ENCODE measurements at places on chromosomes 3 and 15. TPM values are rescaled to one million over a fixed set of nuclear protein-coding genes. Genes with fewer than 3 reads are reported as not detected.

DNA sequence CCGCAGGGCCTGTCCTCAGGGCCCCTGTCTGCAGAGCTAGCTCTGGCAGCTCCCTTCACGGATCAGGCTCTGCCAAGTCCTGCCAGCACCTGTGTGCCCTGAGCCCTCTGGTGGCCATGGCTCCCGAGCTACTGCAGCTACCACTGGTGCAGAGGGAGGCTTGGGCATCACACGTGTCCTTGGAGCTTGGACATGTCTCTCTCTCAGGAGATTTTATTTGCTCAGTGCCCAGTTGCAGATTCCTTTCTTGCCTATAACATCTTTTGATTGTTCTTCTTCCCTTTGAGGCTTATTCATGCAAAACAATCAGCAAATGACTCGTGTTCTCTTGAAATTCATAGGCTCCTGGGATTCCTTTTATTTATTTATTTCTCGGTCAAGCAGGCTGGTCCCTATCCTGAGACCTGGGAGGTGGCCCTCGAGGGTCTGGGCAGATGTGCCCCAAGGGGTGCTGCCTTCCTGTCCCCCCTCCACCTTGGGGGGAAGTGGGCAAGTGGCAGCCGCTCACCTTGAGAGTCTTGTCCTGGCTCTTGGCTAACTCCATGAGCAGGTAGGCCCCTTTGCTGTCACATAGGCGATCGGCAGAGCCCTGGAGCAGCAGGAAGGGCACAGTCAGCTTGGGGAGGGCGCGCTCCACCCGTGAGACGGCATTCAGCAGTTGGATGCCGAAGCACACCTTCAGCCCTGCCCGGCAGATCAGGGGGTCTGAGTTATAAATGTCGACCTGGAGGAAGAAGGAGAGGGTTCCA lies 21.9 kb downstream of the ABTB1 start:
- peak; percentile 69 for DNase-seq
- peaks cover 37% of the 10 kb centered on the region for H3K4me1 ChIP-seq
- H3K27me3 ChIP-seq = no peaks in the 10 kb centered on the region
- no peaks in the 10 kb centered on the region for H3K36me3 ChIP-seq
- no peak overlapping the region for H3K4me3 ChIP-seq

DNA sequence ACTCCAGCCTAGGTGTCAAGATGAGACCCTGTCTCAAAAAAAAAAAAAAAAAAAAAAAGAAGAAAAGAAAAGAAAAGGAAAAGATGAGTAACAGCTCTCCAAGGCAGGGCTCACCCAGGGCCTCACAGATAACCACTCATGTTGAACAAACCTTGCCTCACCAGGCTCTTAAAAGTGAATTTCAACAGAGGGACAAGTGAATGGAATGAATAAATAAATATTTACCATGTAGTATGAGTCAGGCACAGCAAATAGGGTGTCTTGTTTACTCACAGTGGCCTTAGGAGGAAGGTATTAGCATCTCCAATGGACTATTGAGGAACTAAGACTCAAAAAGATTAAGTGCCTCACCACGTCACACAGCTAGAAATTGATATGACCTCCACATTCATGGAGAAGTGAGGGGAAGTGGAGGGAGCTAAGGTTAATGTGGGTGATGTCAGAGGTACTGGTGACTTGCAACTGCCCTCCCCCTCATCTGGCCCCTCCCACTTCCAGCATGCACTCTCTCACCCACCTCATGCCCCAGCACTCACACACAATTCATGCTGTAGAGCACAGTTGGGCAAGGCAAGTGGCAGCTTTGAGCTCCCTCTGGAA lies 255.5 kb downstream of the UACA start:
- no peak overlapping the region for H3K4me3 ChIP-seq
- H3K27ac ChIP-seq = no peak overlapping the region
- H3K4me1 ChIP-seq = peaks cover 12% of the 10 kb centered on the region
- no peaks in the 10 kb centered on the region for H3K36me3 ChIP-seq
- no peak for DNase-seq
- no peaks in the 10 kb centered on the region for H3K27me3 ChIP-seq

- H3K36me3 ChIP-seq = no peaks in the 10 kb centered on the region
- H3K27ac ChIP-seq = no peak overlapping the region
- no peak for DNase-seq
- H3K4me3 ChIP-seq = no peak overlapping the region
- H3K27me3 ChIP-seq = no peaks in the 10 kb centered on the region
Observed at GRCh38 chr3:196220991-196221390, 4.7 kb downstream of the SLC51A start.

DNA sequence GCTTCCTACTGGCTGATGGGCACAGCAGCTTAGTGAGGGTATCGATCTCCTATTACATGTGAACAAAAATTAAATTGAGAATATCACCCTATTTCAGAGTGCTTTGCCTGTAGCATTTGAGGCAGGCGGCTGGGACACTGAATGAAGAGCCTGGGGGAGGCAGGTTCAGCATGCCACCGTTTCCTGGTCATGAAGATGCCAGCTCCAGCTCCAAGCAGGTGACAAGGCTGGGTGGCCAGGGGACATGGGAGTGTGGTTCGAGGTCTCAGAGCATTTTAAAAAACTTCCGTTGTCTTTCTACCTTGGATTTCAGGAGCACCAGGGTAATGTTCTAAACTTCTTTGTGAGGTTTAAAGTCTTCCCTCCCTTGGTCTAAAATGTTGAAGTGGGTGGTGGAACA lies 158.2 kb downstream of the RPLP1 start:
- H3K4me1 ChIP-seq = no peaks in the 10 kb centered on the region
- no peak overlapping the region for H3K4me3 ChIP-seq
- DNase-seq = no peak
- no peaks in the 10 kb centered on the region for H3K27me3 ChIP-seq

DNA sequence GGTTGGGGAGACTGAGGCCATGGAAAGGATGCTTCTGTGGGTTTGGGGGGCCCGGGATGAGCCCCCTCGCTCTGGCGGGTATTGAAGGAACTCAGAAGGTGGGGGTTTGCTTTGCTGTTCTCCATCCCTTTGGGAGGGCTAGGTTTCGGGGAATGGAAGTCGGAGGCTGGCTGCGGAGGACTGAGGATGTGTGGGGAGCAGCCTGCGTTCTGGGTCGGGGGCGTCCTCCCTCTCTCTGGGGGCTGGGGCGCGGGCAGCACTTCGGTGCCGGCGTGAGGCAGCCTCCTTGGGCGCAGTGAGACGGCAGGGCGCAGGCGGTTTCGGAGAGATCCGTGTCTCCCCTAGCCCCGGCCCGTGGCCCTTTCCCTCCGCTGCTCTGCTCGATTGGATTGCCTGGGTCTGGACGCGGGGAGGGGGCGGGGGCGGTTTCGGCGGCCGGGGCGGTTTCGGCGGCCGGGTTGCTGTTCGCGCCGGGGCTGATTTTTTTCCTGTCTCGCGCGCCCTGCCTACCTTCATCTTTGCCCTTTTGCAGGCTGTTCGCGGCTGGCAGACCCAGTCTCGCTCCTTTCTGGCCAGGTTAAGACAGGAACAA lies 1.4 kb downstream of the PTPRG start:
- peak overlapping the region; percentile 98 for H3K27ac ChIP-seq
- H3K4me3 ChIP-seq = peak overlapping the region; percentile 80
- H3K36me3 ChIP-seq = no peaks in the 10 kb centered on the region
- DNase-seq = peak; percentile 59

GRCh38 chr15:25663515-25663914 lies 199.6 kb downstream of the ATP10A start:
- H3K4me1 ChIP-seq = no peaks in the 10 kb centered on the region
- no peak overlapping the region for H3K27ac ChIP-seq
- H3K4me3 ChIP-seq = no peak overlapping the region

DNA sequence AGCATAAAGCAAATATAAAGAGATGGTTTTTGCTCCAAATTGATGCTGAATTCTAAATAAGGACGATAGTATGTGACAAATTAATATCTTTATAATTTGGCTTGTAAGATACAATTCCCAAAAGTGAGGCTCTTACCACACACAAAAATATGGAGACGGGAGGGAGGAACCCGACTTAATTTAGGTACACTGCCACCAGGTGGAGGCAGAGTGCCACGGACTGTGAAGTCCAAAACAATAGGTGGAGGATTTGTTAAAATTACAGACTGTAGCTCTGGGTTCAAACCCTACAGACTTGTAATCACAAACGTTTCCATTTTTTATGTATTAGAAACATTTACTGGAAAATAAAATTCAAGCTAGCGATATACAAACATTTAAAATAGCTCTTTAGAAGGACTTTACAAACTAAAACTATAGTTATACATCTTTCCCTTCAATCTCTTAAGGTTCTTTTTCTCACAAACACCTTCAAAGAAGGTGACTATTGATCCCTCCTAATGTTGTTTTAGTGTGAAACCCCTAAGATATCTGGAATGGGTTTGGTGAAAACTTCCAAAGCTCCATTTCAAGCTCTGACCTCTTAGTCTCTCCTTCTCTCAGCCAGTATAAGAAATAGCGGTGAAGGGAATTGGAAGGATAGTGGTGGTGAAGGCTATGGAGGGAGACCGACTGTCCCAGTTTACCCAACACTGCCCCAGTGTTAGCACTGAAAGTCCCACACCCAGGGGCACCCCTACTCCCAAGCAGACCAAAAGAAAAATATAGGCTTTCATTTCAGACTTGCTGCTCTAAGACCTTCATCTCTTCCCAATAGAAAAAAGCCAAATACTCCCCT lies 89.7 kb downstream of the AQP9 start:
- peaks cover 4% of the 10 kb centered on the region for H3K4me1 ChIP-seq
- peak; percentile 71 for DNase-seq
- H3K27me3 ChIP-seq = no peaks in the 10 kb centered on the region
- H3K27ac ChIP-seq = no peak overlapping the region

DNA sequence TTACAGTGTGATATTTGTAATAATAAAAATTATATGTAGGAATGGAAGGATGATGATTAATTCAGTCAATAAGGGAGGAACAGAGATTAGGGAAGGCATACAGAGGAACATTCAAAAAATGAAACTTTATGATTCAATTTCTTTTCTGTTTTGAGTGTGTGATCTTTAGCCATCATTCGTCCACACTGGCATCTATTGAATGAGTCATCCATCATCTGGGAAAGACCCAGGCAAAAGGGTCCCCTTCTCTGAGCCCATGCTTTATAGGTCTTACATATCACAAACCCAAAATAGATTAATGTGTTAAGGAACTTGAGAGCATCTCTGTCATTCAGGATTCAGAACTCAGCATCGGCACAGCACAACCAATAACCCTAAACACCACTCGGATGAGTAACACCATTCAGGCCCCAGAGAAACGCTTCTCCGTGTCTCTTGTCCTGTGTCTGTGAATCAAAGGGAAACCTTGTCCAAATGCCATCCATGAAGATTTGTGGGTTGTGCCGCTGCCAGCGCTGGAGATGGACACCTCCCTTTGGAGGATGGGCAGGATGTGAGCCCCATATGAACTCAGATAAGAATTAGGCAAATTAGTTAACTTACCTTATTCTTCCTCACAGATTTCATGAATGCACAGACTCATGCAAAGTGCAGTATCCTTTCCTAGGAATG lies 21.7 kb upstream of the TPM1 start:
- no peaks in the 10 kb centered on the region for H3K27me3 ChIP-seq
- H3K4me3 ChIP-seq = no peak overlapping the region

IL17RC gene
- total RNA-seq = 66.3 TPM

AADACL2 gene
- total RNA-seq = not detected

CHRM5 gene
- not detected for total RNA-seq

MINAR1 gene
- total RNA-seq = 0.67 TPM
